ENCODE measurements at places on chromosomes 6 and 20.

DNA sequence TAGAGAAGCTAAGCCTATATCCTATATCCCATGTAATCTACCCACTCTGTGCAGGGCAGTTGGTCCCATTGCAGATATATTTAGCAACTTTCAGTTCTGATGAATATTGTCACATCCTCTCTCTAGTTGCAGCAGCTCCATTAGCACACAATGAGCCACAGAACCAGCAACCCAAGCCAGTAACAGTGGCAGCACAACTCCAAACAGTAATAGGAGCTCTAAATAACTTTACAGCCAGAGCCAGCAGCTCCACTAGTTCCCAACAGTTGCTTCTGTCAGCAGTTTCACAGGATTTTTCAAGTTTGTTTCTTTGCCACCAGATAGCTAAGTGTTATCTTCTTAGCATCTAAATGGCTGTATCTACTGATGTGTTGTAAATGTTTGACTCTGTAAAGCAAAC, 490.8 kb downstream of the HTR1B start:
- DNase-seq: no peak

DNA sequence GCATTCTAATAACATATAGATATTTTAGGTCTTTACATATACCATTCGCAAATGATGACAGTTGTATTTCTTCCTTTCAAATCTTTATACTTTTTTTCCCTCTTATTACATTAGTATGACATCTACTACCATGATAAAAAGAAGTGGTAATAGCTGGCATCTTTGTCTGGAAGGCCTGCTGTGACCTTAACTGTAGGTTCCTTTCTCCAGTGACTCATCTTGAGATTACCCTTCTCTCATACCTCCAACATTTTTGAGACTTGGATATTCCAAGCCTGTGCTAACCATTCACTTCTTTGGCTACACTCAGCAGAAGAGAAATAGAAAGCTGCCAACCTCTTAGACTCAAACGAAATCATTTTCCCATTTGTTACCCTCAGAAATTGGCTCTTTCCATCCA, 30.3 kb downstream of the ZKSCAN8 start:
- DNase-seq: no peak

DNA sequence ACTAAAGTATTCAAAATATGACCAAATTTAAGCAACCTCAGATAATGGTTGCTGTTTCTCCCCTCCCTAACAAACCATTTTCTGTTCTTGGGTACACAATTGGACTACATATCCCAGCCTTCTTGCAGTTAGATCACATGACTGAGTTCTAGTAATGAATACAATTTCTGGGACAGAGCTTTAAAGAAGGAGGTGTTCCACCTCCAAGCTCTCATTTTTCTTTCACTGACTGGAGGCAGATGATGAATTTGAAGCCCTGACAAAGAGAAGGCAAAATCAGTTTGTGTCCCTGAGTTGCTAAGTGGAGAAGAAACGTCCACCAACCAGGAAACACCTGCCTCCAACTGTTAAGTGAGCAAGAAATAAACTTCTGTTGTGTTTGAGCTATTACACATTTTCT, 117.2 kb downstream of the LCA5 start:
- DNase-seq: no peak

- DNase-seq: no peak
Observed at GRCh38 chr6:169666441-169666840, 35.4 kb downstream of the WDR27 start.

DNA sequence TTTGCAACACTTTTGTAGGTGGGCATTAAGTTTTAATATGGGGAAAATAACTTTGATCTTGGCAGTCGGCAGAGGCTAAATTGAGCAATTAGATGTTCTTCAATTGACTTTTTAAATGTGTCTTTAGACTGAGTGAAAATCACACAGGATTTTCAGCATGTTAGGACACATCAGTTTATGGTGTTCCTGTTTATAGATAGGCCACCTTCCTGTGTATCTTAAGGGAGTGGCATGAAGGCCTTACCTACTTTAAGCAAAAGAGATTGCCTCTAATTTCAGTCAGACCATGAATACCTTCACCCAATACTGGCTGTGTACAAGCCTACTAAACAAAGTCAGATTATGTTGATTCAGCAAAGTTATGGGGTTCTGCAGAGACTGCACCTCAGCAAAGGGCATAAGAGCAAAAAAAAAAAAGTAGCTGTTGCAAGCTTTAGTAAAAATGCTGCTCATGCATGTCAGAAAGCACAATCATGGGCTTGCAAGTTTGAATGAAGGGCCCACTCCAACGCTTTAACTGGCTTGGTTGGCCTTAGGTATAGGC, 848.4 kb downstream of the PHF3 start:
- no peak for DNase-seq

GRCh38 chr6:32329141-32329540, 42.6 kb downstream of the TSBP1 start:
- no peak for DNase-seq

DNA sequence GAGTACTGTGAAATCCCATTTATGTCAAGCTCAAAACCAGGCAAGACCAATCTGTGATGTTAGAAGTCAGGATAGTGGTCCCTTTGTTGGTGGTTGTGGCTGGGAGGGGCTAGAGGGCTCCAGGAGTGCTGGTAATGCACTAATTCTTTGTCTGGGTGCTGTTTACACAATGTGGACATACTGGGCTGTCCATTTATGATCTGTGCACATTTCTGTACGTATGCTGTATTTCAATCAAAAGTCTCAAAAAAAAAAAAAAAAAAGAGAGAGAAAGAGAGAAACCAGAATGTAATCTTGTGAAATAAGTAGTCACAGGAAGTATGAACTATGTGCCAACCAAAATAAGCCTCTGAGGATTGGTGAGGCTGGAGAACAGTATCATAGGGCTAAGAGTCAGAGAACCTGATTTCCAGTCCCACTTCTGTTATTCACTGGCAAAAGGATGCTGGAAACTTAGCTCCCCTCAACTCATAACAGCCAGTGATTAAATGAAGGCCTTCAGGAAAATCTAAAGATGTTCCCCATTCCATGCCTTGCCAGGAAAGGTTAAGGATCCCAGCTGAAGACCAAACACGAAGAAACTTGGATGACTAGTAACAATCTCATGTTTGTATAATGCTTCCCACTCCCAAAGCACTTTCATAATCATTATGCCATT, 19.6 kb upstream of the TRAM2 start:
- no peak for DNase-seq

- no peak for DNase-seq
Observed at GRCh38 chr6:157139054-157139708, 184.1 kb downstream of the TMEM242 start.

GRCh38 chr6:100691972-100692371, 189.2 kb downstream of the ASCC3 start:
- DNase-seq: no peak

DNA sequence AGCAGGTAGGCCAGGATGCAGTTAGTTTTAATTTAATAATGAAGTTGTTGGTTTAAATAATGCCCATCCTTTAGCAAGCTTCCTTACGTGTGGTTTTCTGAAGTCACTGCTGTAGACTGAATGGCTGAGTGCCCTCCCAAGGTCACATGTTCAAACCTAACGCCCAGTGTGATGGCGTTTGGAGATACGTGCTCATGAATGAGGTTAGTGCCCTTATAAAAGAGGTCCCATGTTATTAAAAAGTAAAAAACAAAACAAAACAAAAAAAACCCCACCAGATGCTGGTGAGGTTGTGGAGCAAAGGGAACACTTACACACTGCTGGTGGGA, 16.3 kb downstream of the LRP11 start:
- no peak for DNase-seq

DNA sequence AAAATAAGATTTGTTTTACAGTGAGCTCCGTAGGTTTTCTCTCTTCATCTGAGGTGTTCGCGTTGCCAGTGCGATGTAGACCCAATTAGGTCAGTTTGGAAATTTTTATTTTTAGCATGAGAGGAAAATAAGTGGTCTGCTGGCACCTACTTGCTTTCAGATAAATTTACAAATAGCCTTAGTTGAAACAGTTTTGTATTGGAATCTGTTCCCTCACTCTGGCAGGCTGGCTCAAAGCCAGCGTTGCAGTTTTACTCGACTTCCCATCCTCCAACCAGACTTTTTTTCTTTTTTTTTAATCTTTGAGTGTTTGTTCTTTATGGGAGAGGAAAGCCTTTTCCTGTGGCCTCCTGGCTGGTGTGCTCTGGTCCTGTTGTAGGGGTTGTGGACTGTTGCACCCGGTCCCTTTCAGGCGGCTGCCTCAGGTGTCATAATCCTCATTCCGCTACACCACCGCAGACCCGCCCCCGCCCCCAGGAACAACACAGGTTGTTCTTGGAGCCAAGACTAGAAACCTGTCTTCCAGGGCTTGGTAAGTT, 46.7 kb downstream of the TIAM2 start:
- DNase-seq: no peak
